ENCODE measurements at places on chromosomes 11 and 22. TPM values are rescaled to one million over a fixed set of nuclear protein-coding genes. Genes with fewer than 3 reads are reported as not detected.

OR2AG1 gene
- not detected for total RNA-seq

OR4C3 gene
- total RNA-seq: not detected

SBF1 gene
- total RNA-seq: 64.2 TPM

BIRC3 gene
- 15.9 TPM for total RNA-seq

- no peak for ATAC-seq
Observed at GRCh38 chr11:35145271-35145670, 6.3 kb downstream of the CD44 start.

DNA sequence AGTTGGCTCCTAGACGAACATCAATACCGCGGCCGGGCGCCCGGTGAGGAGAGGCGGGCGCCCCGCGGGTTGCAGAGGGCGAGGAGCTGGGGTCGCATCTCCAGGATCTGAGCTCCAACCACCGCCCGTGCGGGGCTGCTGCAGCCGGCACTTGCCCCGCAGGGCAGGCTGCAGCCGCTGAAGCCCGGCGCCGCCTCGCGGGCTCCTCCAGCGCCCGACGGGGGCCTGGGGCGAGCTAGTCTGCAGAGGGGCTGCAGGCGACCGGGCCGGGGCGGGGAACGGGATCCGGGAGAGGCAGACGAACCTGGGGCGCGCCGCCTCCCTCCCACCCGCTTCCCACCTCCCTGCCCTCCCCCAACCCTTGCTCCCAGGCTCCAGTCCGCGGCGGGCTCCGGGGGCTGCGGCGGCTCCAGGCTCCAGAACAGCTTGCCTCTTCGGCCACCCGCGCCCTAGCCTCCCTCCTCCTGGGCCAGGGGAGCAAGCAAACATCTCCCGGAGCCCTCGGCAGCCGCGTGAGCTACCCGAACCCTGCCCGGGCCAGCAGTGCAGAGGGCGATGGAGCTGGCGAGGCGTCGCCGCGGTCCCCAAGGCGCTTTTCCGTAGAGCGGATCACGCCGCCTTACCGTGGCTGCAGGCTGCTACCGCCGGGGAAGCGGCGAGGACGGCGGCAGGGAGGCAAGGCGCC is 802 bp downstream of the TENM4 start:
- ATAC-seq: peak; percentile 4

GRCh38 chr11:69599502-69599901 is 41.5 kb upstream of the CCND1 start:
- no peak for ATAC-seq

- ATAC-seq: no peak
Observed at GRCh38 chr11:8786933-8787332, 104.3 kb downstream of the RPL27A start.

DNA sequence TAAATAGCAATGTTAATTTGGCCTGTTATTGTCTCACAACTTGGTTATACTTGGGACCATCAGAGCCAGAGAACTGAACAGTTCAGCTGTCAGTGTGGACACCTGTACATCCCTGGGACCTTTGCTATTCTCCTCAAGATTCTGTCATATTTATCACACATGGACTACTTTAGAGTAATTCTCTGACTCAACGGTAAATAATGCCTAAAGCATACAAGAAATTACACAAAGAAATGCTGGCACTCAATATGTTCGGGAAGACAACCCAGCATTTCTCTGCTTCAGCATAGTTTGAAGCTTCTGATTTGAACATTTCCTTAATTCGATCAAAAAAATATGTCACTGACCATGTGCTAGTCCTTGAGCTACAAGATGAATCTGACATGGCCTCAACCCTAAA is 34.6 kb upstream of the MMP13 start:
- ATAC-seq: no peak

DNA sequence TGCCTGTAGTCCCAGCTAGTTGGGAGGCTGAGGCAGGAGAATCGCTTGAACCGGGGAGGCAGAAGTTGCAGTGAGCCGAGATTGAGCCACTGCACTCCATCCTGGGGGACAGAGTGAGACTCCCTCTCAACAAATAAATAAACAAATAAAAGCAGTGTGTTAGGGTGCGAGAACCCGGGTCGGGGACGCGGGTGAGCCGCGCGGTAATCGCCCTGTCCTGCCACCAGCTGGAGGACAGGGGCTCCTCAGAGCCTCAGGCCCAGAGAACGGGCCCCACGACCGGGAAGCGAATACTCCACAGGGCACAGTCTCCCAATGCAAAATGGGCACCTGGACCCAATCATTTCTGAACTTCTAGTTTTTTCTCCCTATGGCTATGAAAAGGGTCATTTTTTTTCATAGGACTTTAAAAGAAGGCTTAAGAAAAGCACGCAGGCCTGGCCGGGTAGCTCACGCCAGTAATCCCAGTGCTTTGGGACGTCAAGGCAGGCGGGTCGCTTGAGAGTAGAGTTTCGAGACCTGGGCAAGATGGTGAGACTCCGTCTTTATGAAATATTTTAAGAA is 744 bp upstream of the MCM5 start:
- ATAC-seq: no peak

- ATAC-seq: no peak
Observed at GRCh38 chr11:96483374-96483955, 93.7 kb downstream of the JRKL start.

Data from gastroesophageal sphincter (tissue), 4 donors.